ENCODE measurements at places on chromosomes 6 and 20.
A peak's percentile ranks its signal among the peaks of the same experiment; 100 is the strongest.

- no peak for DNase-seq
These were observed 160.8 kb downstream of the ZDHHC14 start for GRCh38 chr6:157541618-157542413.

DNA sequence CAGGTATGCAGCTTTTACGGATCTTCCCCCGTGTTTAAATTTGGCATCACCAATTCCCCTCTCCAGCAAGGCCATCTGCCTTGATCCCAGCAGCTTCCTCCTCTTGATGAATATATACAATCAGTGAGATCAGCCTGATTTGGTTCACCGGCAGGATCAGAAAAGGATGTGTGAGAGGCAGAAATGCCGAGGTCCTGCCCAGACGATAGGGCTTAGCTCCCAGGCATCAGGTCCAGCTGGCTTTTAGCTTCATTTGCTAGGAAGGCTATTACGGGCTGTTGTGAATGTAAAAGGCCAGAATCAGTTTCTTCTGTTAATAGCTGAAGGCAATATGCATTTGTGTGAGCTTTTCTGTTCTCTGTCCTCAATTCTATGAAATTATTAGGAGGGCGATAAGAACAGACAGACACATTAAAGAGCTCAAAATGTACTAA, 372.8 kb downstream of the BTBD9 start:
- DNase-seq: no peak

- no peak for DNase-seq
These were observed 423.8 kb upstream of the ADGRB3 start for GRCh38 chr6:68211242-68211795.

- no peak for DNase-seq
These were observed 85.3 kb upstream of the BHLHE23 start for GRCh38 chr20:63091901-63092659.

- no peak for DNase-seq
These were observed 1115.6 kb upstream of the CITED2 start for GRCh38 chr6:140490081-140490480.

DNA sequence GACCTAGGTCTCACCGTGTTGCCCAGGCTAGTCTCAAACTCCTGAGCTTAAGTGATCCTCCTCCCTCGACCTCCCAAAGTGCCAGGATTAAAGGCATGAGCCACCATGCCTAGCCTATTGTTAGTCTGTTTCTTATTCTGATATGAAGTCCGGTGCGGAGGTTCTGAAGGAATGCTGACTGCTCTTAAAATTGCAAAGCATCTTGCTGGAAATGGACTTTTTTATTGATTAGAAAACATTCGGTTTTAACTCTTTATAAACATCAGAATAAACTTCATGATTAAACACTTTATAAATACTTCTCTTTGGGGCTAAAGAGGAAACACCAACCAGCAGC, 3.2 kb downstream of the TNFAIP3 start:
- no peak for DNase-seq

GRCh38 chr20:45727044-45727443, 4.9 kb downstream of the SPINT4 start:
- DNase-seq: no peak

GRCh38 chr6:107917451-107918375, 40.3 kb downstream of the SEC63 start:
- peak; percentile 13 for DNase-seq

DNA sequence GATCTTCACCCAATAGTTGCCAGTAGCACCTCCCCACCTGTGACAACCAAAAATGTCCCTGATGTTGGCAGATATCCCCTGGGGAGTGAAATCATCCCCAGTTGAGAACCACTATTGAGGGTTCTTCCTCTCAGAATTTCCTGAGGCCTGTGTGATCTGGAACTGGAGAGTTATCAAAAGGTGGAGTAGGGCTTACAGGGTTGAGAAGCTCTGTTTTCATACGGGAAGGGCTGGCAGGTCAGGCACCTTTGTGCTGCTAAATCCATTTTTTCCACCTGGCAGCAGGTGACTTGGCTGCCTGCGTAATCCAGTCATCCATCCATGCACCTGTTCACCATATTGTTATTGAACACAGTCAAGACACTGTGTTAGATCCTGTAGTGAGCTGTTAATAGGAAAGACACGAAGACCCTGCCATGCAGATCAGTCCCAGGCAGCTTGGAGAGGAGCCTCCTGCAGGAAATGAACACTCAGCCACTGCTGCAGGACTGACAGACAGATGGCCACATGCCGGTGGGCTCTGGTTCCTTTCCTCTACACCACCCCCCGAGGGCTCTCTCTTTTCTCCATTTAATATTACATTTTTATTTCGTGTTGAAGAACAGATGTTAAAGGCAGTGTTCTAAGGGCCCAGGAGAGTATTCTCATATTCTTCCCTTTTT, 5.4 kb downstream of the DUSP22 start:
- DNase-seq: no peak

DNA sequence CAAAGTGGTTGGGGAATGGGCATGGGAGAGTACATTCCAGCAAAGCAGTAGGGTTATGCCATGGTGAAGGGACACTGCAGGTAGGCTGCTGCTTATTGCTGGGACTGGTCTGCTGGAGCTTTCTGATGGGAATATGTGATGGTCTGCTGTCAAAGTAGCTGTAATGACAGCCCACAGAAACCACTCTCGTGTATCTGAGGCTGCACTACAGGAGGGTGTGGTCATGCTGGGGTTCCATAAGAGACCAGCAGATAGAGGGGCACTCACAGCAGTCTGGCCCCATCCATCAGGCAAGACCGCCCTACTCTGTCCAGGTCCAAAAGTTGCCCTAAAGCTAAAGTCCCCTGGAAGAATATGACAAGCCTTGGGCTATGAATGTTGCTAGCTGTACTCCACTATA, 739.3 kb downstream of the COL12A1 start:
- no peak for DNase-seq

- DNase-seq: no peak
These were observed 126.8 kb downstream of the IPCEF1 start for GRCh38 chr6:154229786-154230185.

DNA sequence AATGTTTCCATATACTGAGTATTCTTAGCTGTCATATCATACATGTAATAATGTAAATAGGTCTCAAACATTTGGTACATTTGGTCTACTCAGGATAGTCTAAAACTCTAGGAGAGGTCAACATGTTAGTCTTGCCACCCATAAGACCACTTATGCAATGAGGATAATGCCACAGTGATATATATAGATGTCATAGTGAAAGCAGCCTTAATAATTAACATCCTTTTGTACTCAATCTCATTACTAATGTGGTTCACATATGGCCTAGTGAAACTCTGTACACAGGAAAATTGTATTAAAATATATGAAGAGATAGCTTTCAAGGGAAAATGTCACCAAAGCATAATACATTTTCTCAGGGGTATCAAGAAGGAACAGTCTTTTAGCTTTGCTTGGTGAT, 577.9 kb downstream of the TFAP2B start:
- no peak for DNase-seq

GRCh38 chr6:111573892-111574797, 31.5 kb downstream of the TRAF3IP2 start:
- DNase-seq: no peak

DNA sequence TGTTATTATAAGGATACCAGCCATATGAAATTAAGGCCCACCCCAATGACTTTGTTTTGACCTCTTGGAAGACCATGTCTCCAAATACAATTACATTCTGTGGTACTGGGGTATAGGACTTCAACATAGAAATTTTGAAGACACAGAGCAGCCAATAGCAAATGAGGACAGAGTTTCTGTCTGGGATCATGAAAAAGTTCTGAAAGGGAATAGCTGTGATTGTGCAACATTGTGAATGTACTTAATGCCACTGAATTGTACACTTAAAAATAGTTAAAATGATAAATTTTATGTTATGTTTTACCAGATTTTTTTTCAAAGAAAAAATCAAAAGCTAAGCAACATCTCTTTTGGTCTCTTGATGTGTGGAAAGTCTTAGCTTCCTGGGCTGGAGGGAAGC, 27.0 kb upstream of the AGPAT4 start:
- no peak for DNase-seq

DNA sequence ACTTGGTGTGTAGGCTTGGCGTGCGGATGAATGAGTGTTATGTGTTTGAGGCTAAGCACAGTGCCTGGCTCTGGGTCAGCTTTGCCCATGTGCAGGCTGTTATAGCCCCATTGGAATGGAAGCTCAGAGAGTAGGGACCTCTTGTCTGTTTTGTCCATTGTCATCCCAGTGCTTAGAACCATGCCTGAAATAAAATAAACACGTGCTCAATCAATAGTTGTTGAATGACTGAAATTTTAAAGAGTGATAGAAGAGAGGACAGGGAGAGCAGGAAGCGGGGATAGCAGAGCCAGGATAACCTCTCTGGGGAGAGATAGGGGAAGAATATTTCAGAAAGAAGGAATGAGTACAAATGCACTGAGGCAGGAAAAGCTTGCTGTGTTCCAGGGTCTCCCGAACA, 263.9 kb downstream of the HIVEP2 start:
- DNase-seq: no peak

DNA sequence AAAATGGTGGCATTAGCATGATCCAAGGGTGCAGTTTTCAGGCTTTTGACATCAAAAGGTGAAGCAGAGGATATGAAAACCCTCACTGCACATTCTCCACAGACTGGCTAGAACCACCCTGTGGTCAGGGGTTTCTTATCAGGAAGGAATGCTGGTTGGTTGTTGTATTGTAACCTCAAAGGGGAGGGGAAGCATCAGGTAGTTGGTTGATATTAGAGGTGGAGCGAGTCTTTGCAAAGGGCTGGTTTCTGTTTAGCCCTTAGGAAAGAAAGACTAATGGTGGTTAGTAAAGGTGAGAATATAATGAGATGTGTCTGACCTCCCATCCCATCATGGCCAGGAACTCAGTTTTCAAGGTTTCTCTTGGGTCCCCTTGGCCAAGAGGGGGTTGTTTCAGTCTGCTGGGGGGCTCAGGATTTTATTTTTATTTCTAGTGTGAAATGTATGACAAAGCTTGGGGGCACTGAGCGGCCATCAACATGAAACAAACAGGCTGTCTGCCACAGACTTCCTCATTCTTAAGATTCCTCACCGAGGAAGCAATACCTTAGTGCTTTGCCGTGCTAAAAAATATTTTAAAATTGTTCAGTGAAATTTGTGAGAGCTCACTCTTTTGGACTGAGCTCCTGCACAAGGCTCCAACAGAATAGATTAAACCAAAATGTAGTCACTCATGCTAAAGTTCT, 47.5 kb upstream of the PROKR2 start:
- DNase-seq: no peak

- no peak for DNase-seq
These were observed 78.5 kb downstream of the WDR27 start for GRCh38 chr6:169623343-169623742.

- DNase-seq: no peak
These were observed 41.0 kb upstream of the FAM50B start for GRCh38 chr6:3808199-3808598.

DNA sequence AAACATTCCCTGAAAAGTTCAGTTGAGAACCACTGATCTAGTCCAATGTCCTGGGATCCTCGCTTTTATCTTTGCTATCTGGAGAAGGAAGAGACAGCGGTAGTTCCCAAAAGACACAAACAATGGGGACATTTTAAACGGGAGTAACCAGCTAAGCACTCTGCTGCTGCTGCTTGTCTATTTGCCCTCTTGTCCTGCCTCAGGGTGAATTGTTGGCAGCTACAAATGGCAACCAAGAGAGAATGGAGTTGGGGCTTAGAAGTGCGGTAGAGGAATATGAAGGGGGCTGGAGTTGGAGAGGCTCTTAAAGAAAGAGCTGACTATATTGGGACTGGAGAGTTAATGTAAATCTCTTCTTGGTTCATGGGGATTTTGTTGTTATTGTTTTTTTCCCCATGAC, 6.5 kb upstream of the ZSWIM1 start:
- DNase-seq: no peak

DNA sequence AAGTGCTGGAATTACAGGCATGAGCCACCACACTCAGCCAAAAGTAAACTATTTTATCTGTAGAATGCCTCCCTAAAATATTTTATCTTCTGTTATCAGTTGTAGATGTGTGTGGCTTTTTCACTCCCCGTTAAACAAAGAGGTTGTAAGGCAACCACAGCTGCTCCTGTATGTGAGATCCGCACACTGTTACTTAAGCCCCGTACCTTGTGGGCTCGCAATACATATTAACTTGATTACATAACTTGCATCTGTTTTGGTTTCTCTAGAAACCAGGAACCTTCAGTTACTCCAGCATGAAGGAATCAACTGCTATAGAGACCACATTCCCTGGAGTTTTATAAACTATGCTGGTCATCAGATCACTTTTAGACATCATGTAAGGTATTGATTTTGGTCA, 420.1 kb upstream of the SLC35B3 start:
- DNase-seq: no peak

DNA sequence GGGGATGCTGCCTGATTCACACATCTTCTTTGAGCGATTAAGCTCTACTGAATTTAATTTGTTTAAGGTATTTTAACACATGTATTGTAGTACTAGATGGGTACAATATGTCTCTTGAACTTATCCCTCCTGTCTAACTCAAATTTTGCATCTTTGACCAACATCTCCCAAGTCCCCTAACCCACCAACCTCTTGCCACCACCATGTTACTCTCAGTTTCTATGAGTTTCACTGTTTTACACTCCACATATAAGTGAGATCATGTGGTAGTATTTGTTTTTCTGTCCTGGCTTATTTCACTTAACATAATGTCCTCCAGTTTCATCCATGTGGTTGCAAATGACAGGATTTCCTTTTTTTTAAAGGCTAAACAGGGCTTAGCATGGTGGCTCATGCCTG, 38.7 kb upstream of the ENPP4 start:
- DNase-seq: no peak

GRCh38 chr20:43699941-43700565, 26.7 kb downstream of the GTSF1L start:
- no peak for DNase-seq

DNA sequence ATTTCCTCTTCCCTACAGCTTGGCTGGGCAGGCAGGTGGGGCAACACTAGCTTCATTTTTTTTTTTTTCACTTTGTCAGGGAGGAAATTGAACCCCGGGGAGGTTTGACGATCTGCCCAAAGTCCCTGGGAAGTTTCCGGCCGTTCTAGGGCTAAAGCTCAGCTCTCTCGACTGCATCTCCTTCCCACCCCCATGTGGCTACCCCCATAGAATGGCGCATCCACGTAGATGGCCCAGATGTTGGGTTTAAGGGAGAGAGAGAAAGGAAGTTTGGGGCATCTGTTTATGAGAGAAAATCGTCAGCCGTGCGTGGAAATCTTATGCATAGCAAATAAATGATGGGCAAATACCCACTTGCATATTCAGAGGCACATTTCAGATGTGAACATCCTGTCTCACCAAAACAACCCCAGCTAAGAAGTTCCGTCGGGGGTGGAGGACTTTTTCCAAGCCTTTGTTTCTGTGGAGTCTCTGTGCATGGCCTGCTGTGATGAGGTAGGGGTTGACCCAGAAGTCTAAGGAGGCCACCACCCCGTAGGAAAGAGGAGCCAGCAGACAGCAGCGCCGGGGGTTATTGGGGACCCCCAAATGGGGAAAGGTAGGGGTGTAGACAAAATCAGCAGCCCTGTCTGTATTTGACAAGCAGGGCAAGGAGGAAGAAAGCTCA, 40.5 kb upstream of the ZNF831 start:
- DNase-seq: no peak

GRCh38 chr6:110514818-110515217, 38.4 kb upstream of the SLC22A16 start:
- DNase-seq: no peak

All from NT2/D1 (cell line).